ENCODE measurements at places on chromosomes 3 and 15.

DNA sequence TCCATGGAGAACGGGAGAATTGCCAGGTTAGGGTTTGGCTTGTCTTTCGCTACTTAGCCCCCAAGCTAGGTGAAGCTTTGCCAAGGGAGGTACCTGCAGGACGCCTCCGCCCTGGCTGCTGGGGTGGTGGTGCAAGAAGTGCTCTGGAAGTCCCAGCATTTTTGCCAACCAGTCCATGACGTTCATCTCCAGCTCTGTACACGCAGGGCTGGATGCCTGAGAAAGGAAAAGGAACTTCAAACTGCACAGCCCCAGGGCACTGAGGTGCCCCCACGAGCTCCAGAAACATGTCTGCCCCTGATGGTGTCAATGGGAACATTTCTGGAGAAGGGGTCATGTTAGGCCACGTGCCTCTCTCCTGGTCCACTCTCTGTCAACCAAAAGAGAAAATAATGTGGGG lies 8.2 kb downstream of the HDC start:
- no peak for DNase-seq

GRCh38 chr15:88074386-88074785 lies 182.2 kb downstream of the NTRK3 start:
- DNase-seq: no peak

GRCh38 chr3:16119887-16120286 lies 54.6 kb upstream of the GALNT15 start:
- peak; percentile 18 for DNase-seq

DNA sequence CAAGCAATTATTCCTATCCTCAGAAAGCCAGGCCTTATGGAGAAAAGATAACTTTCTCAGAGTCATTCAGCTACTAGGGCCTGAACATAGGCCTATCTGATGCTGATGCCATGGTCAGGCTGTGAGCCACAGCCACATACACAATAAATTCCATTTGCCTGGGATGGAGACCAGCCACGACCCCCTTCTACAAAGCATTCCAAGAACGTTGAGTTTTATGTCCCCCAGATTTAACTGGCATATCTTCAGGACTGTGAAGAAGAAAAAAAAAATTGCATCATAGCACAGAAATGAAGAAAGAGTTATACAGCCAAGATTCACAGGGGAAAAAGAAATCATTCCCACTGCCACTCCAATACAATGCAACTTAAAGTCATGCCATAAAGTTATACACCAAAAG lies 100.0 kb downstream of the THBS1 start:
- no peak for DNase-seq

All from kidney tubule cell (primary cell).